ENCODE measurements at places on chromosomes 4 and X.
A peak's percentile ranks its signal among the peaks of the same experiment; 100 is the strongest.

GRCh38 chr4:41236032-41236431 lies 20.7 kb upstream of the UCHL1 start:
- DNase-seq: no peak

DNA sequence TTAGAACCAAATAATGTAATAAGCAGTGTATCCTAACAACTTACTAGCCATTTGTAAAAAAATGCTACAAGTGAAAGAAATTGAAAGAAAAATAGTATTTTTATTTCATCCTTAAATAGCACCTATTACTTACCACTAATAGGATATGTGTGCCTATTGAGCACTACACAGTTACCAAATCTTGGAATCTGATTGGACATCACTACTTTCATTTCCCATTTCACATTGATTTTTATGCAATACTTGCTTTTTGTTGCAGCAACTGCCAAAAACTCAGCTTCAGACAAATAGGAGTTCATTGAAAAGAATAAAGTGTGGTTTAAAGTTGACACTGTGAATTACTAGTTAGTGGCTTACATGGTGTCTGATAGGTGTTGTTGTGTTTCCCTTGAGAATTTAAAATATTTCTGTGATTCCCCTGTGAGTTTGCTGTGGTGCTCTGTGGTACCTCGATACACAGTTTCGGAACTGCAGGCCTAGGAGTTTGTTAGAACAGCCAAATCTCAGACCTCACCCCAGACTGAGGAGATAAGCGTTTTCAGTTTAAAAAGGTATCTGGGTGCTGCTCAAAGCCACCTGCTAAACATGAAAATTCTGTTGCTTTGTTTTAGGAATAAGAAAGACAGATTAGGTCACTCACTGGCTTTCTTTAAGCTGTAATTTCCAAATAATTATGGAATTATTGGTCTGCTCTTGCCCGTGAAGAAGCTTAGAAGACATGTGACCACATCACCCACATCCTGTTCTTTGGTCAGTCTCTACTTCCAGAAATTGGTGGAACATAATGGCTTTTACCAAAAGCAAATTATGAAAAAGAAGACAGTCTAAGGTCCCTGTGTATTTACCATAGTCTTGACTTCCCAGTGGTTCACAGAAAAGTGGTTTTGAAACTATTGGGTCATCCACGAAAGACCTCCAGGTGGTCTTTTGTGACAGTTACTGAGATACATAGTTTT lies 97.8 kb downstream of the SYTL5 start:
- no peak for DNase-seq

- DNase-seq: no peak
Measured at GRCh38 chrX:103373581-103373980, 2.8 kb upstream of the BEX3 start.

DNA sequence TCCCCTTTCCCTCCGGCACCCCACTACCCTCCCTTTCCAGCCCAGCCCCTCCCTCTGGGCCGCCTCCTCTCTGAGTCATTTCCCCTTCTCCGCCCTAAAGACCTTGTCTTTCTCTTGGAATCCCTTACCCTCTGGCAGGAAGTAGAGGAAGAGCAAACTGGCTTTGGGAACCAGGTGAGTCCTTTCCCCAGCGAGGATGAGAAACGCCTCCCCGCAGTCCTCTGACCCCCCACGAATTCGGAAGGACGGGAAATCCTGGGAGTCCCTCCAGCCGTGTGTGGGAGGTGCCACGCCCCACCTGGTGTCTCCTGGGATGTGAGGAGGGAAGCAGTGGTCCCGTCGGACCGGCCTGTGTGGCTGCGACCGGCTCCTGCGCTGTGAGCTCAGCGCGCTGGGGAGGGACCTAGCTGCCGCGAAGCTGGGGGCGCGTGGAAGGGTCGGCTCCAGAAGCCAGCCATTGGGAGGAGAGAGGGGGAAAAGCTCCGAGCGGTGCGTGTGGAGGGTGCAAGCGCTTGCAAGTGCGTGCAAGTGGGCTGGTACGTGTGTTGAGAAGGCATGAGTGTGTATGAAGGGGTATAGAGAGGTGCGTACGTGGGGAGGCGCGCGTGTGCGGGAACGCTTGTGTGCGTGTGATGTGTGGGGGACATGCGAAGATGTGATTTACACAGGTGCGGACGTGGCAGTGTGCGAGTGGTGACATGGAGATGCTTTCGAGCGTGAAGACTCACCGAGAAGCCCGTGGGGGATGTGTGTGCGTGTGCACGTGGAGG lies 46.3 kb downstream of the TEX13B start:
- DNase-seq: no peak

DNA sequence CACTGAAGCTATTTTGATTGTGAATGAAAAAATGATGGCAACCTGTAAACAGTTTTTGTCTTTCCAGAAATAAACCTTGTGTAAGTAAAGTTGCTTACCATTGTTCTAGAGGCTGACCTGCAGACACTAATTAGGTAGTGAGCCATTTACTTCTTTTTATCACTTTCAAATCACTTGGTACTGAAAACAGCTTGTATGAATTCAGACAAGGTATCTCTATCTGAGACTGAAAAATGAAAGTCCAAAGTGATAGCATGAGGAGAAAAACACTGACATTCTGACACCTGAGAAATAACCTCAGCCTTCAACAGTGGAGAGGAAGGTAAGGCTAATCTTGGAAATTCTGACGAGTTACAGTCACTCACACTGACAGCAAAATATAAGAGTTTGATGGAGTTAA lies 238.8 kb downstream of the GPC3 start:
- DNase-seq: no peak

- no peak for DNase-seq
Measured at GRCh38 chr4:68951078-68951805, at the start of gene UGT2A3. TSS of gene UGT2A3 (minus strand) at chr4:68951804. CDS start at chr4:68951760, 44 bp downstream.

DNA sequence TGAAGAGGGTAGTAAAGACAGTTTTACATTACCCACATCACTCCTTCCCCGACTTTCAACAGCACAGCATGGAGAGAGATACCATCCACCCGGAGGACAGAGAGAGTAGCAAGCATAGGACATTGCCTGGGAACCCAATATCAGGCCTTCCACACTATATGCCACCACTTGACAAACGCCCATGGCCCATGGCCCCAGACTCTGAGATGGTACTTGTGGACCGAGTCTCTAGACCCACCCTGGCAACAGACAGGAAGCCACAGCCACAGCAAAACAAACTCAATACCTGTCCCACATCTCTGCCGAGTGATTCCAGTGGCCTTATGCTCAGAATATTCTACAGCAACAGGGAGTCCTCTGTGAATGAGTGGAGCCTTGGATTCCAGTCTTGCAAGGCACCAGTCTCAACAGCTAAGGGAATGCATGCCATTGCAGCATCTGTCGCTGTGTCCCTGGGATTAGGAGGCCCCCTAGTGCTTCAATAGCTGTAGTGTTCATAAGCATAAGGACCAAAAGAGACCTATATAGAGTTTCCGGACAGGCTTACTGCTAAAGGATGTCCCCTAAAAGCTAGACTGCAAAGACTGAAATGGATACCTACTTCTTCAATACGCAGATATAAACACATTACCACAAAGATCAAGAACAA lies 14.7 kb upstream of the CT55 start:
- peak; percentile 18 for DNase-seq

DNA sequence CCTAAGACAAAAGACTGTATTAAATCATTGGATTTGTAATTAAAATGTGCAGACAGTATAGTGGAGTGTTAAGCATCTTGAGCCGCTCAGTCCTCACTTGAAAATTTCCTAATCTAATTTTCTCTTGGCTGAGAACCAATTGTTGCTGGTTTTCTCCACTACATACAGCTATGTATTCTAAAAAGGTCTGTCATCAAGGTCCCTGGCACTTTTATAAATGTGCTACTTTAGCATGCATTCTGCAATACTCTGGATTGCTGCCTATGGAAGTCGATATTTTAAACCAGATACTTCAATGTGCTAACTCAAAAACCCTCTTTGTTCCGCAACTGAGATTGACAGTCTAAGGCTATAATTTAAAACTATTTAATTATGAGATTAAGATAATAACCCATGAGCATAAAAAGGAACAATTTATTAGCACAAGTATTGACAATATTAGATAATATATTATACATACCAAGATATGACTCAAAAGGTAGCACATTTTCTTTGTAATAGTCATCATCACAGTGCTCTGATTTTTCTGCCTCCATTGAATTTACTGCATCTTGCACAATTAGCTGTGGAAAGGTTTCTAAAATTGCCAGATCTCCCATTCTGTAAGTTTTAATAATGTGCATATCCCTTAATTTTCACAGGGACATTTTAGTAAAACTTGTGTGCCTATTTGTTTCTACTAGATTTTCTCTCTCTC lies 815.1 kb downstream of the ADGRL3 start:
- DNase-seq: no peak

GRCh38 chr4:73069338-73070073 lies at the start of gene COX18:
TSS of gene COX18 (minus strand) at chr4:73069716. CDS start at chr4:73069649, 67 bp downstream.
- DNase-seq: peak; percentile 97

DNA sequence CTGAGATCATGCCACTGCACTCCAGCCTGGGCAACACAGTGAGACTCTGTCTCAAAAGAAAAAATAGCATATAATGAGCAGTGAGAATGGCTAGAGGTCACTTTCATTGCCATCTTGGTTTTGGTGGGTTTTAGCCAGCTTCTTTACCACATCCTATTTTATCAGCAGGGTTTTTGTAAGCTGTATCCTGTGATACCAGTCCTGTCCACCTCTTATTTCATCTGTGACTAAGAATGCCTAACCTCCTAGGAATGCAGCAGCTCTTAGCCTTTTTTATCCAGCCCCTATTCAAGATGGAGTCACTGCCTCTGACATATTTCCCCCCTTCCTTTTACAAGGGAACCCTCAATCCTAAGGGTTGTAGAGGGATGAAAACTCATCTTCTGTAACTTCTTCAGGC lies 26.1 kb upstream of the IGFBP7 start:
- DNase-seq: no peak

DNA sequence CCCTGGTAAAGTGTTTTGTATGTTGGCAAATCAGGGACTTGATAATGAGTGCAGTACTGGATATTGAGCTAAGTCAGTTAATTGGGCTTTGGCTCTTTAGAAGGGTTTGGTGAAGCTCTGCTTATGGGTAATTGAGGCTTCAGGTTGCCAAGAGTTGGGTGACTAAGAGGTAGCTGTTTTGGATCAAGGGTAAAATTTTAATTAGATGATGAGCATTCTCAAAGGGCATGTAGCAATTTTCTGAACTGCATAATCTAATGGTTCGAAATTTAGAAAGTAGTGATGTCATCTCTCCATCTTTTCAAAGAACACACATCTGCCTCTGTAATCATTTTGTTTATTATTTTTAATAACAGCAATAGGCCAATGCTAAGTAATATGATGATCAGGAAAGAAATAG lies 5.5 kb upstream of the TRIM2 start:
- no peak for DNase-seq

GRCh38 chr4:40321574-40322275 lies 13.4 kb upstream of the CHRNA9 start:
- no peak for DNase-seq

DNA sequence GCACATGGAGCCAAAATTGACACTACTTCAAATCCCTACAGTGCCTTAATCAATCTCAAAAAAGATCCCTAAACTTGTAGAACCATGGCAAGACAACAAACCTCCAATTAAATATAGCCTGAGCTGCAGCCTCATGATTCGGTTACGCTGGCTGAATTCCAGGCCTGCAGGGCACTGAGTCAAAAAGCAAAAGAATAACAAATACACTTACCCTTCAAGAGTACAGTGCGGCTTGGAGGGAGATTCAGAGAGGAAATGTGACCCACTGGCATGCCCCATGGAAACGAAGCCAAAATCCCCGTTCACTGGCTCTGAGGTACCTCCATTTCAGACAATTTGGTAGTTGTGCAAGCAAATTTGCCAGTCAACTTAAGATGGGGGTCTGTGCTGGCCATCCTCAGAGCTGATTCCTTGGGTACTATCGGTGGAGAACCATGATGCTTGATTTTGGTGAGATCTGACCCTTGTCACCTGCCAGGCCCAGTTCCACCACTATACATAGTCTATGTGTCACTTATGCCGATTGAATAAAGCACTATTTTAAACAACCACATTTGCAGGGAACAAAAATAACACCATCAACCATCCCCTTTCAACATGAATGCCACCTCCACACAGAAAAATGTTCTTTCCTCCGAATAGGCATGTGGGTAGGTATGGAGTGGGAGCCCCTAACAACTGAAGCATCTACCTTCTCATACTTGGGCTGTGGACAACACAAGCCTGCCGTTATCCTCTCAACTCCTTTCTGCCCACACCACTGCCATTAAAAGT lies 2.1 kb downstream of the C4orf54 start:
- DNase-seq: no peak

- DNase-seq: no peak
Measured at GRCh38 chr4:15197005-15197404, 194.7 kb downstream of the CPEB2 start.

GRCh38 chr4:184593461-184593860 lies 55.8 kb downstream of the CASP3 start:
- DNase-seq: no peak

GRCh38 chrX:123871309-123871708 lies 11.5 kb downstream of the XIAP start:
- no peak for DNase-seq

DNA sequence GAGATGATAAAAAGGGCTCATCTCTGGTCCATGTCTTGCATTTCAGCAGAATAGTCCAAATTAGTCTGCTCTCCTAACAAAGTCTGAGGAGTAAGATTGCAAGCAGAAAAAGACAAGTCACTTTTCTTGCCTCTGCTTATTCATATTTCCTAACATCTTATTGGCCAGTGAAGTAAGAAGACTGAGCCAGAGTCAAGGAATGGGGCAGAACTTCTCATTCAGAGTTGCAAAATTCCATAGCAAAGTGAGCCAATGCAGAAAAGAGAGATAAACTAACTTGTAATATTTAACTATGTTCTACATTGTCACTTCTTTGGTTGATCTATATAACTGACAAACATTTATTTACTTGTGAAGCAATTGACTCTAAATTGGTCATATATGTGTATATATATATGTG lies 2304.0 kb downstream of the ARAP2 start:
- no peak for DNase-seq

DNA sequence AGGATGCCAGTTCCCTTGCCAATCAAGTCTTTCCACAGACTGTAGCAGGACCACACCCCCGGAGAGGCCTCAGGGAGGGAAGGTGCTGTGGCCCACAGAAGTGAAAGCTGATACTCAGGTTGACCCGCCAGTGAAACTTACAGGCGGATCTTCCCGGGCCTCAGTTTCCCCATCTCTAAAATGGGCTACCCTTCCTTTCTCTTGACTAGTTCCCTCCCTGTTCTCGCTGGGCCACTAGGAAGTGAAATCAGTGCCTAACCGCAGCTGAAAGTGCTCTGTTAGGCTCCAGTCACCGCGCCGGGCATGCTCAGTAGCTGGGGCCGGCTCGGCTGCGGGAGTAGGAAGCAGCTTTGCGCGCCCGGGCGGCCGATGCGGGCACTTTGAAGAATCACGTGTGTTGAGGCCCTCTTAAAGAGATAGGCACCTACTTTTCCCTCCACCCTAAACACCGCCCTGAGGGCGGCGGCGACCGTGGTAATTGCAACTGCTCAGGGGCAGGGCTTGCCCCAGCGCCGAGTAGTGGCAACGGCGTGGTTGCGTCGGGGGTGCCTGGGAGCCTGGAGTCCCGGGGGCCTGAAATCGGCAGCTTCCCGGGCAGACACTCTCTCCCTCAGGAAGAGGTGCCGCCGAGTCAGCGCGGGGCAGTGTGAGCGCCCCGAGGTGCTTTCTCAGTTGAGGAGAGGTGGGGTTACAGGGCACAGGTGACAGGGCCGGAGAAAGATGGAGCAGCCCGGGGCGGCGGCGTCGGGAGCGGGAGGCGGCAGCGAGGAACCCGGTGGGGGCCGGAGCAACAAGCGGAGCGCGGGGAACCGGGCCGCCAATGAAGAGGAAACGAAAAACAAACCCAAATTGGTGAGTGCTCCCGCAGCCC lies at the start of gene DIAPH2:
DIAPH2 (plus strand) TSS at position 504 of the 871 bp plus-strand sequence.
- DNase-seq: peak; percentile 60

All from GDM1 (cell line).